Kidney epithelial cell (primary cell): ENCODE measurements at places on chromosomes 2 and 18.

DNA sequence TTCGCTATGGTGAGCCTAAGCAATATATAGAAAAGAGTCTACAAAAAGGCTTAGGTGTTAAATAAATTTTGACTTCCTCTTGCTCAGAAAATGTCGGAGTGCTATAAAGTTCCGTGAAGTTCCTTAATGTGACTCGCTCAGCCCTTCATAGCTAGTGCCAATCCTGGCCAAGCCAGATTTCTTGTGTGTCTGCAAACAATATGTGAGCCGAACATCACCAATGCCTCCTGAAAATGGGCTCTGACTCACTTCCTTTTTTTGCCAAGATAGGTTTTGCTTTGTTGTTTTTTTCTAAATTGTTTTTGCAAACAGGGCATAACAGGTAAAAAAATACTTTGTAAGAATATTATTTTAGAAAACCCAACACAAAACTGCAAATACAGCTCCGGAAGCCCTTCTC lies 26.1 kb downstream of the CDC42EP3 start:
- no peak for DNase-seq

DNA sequence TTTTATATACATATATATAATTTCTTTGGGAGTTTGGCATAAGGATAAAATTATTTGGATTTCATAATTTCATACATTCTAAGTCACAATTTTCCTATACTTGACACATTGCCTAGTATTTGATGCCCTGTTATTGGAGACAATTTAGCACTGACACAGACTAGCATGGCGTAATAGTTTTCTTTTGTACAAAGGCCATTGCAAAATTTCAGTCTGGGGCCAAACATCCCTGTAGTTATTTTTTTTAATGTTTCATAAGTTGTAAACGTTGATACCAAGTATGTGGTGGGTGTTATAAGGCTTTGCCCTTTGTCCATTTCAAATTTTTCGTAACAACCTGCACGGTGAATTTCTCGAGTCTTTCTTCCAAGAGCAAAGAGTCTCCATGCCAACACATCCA lies 95.7 kb upstream of the NRP2 start:
- no peak for DNase-seq

GRCh38 chr2:2464094-2464493 lies 133.0 kb upstream of the MYT1L start:
- no peak for DNase-seq

- DNase-seq = no peak
Measured at GRCh38 chr2:8837795-8838140, 355 bp upstream of the KIDINS220 start.

GRCh38 chr2:144151851-144152250 lies 368.1 kb downstream of the ZEB2 start:
- DNase-seq = no peak

- no peak for DNase-seq
Measured at GRCh38 chr2:136243638-136244535, 125.9 kb upstream of the CXCR4 start.

DNA sequence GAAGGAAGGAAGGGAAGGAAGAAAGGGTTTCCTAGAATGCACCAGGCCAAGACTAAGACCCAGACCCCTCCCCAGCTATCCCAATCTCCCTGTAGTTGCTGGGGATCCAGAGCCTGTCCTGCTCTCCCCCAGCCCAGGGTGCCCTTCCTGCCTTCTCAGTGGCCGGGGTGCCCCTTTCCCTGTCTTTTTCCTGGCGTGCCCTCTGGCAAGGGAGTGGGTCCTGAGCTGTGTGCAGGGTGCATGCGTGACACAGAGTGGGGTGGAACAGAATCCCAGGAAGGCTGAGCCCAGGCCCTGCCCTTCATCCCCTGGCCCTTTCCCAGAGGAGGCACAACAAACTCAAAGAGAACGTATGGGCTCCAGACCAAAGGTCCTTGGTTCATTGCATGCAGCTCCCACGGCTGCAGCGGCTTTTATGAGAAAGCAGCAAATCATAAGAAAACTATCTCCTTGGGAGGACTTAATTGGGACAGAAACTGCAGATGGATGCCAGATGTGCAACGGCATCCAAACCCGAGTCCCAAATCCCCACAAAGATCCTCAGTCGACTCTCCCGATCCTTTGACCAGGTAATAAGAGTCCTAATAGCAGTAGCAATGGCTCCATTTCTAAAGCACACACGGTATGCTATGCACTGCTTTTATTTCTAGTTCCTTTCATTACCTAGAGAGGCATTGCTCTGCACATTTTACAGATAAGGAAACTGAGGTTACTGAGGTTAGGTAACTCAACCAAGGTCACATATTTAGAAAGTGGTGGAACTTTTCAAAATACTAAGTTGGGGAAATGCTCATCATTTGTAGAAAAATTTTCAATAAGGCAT lies 12.7 kb upstream of the ARID5A start:
- DNase-seq = no peak

- DNase-seq = no peak
Measured at GRCh38 chr18:54792079-54792478, 36.2 kb upstream of the RAB27B start.

GRCh38 chr18:63844254-63844653 lies 43.3 kb upstream of the SERPINB2 start:
- no peak for DNase-seq

DNA sequence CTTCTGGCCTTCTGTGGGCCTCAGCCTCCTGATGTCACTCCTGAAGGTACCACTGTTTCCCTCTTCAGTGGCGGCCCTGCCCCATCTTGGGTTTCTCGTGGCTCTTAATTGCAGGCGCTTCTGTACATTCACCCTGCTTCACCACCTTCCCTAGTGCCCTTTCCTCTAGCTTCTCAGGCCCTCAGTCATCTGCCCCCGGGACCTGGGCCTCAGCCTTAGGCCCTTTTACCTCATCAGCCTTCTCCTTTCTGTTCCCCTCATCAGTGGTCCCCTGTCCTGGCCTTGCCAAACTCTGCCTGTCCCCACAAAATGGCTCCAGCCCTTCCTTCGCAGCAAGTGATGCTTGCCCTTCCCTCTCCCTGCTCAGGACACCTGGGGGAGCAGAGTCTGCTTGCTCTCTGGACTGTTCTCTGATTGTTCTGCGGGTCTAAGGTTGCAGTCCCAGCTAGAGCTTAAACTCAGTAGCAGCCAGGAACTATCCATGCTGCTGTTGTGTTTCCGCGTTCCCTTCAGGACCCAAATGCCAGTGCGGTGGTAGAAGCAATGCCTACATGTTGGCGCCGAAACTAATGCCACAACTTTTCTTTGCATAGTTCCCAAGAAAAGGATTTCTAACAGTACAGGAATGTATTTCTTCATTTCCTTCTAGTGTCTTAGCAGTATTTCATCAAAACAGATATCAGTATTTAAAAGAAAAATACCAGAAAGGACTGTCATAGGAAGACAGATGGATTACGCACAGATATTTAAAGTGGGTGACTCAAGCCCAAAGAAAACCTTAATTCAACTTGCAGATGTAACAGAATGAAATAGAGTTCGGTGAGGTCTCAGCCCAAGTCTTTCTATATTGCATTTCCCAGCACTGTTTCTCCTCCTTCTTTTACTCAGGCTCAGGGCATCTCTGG lies 7.5 kb downstream of the ASB1 start:
- no peak for DNase-seq

GRCh38 chr2:133955169-133955568 lies 298.7 kb upstream of the MGAT5 start:
- DNase-seq = no peak

- no peak for DNase-seq
Measured at GRCh38 chr18:49646873-49647272, 85.0 kb downstream of the LIPG start.

GRCh38 chr2:203453858-203454451 lies 81.1 kb downstream of the RAPH1 start:
- no peak for DNase-seq

- no peak for DNase-seq
Measured at GRCh38 chr18:5197032-5197434, at the start of gene AKAIN1. Gene AKAIN1 (minus strand): TSS chr18:5197257. CDS start chr18:5197053, 204 bp downstream.

- DNase-seq = no peak
Measured at GRCh38 chr2:227479865-227480475, 8.0 kb downstream of the AGFG1 start.

DNA sequence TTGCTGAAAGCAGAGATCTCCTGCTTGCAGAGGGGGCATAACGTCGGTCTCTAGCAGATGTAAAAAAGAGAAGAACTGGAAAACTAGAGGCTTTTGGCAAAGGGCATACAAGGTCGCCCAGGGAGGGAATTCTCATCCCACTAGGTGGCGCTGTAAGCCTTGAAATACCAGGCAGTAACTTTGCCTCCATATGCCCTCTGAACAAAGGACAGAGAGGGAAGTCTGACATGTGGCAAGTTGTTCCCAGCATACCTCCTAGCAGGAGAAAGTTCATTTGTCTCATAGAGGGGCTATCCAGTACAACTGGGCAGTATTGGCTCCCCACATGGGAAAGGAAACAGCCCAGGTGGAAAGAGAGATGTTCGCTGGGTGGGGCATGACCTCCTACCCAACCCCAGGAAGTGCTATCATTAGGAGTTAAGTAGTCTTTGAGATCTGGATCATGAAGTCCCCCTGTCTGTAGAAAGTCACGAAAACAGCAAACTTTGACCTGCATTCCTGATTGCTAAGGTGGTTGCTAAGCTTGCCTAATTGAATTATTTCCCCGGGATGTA lies 39.9 kb downstream of the STK17B start:
- no peak for DNase-seq

DNA sequence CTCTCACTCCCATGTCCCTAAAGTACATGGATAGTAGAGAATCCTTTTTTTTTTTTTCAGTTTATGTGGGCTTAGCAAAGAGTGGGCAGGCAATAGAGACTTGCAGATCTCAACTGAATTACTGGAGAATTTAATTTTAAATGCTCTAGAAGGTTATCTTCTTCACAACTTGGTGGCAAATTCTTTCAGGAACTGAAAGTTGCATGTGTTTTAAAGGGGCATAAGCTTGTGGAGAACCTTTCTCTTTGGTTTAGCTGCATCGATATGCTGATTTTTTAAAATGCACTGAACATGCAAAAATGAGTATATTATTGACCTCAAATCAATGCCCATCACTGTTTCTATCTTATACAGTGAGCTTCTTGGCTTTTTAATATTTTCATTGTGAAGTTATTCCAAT lies 24.9 kb upstream of the GALNT3 start:
- DNase-seq = no peak

- no peak for DNase-seq
Measured at GRCh38 chr2:188986839-188987238, 12.7 kb downstream of the COL3A1 start.

DNA sequence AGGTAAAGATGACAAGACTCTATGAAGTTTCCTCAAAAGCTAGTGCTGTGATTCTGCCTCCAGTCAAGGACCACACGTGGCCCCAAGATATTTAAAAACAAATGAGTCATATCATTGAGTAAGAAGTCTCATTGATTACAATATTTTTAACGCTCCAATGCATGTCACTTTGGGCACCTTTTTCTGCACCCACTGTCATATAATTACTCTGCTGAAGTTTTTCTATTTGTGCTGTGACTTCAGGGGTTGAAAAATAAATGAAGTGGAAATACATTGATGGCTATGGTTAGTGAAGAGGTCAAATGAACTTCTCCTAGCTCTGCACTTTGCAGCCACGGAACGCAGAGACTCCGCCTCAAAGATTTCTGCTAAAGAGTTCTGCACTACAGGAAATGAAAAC lies 344.3 kb upstream of the KYNU start:
- no peak for DNase-seq

- DNase-seq = no peak
Measured at GRCh38 chr2:143762176-143762928, 633.1 kb downstream of the ARHGAP15 start.

DNA sequence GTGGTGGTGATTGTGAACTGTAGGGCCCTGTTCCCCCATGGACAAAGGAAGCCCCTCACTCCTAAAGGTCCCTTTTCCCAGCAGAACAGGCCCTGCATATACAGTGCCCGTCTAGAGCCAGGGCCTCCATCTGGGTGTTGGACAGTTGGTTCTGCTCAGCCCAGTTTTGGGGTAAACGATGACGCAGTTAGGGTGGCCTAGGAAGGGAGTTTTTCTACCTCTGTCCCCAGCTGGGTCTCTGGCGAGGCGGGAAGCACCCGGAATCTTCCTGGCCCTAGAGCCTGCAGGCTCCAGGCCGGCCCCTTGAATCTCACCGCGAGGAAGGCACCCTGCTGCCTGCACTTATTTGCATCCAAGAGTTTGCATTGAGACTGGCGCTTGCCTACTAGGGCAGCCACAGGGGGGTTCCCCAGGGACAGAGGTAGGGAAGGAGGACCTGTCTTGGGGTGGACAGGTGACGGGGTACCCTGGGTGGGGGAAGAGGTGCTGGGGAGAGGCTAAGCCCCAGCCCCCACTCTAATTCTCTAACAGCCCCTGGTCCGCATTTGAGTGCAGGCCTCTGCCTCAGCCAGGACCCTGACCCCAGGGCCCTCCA lies 529 bp upstream of the MTA3 start:
- DNase-seq = no peak
